GM19239 (cell line): ENCODE measurements at places on chromosomes 7 and 10.

GRCh38 chr7:96122746-96123145 lies 199.2 kb downstream of the SLC25A13 start:
- no peak for DNase-seq

GRCh38 chr7:18727115-18727870 lies 231.7 kb downstream of the HDAC9 start:
- DNase-seq = no peak

- no peak for DNase-seq
Measured at GRCh38 chr10:78859769-78860168, 209.0 kb upstream of the ZMIZ1 start.

DNA sequence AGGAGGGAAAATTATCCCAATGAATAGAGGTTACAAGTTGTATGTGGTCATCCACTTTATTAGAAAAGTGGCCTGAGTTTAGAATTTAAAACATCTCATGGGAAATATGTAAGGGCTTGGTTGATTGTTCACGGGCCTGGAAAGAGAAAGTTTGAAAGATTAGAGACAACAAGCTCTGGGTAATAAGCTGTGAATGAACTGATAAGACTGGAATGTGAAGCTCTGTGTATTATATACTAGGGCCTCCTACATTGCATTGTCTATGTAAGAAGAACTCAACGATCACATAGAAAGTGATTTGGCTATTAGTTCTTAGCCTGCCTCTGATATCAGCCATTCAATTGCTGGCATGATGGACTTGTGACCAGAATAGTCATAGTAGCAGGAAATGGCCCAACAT lies 199.2 kb upstream of the MAGI2 start:
- DNase-seq = no peak

GRCh38 chr10:29007748-29008610 lies 280.9 kb upstream of the LYZL1 start:
- DNase-seq = no peak

DNA sequence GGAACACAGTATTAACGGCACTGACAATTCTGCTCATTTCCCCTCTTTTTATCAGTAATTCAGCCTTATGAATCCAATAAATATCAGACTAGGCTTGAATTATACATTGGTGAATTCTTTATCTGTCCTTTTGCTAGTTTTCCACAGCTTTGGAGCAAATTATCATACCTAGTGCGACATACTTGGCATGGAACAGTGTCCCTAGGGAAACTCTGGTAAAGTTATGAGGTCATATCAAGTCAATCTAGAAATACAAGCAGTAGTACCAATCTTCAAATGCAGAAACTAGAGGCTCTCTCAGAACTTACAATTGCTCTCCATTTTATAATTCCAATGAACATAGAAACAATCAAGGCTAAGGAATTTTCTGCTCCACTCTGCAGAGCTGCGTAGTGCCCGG lies 449.3 kb upstream of the NPVF start:
- no peak for DNase-seq

DNA sequence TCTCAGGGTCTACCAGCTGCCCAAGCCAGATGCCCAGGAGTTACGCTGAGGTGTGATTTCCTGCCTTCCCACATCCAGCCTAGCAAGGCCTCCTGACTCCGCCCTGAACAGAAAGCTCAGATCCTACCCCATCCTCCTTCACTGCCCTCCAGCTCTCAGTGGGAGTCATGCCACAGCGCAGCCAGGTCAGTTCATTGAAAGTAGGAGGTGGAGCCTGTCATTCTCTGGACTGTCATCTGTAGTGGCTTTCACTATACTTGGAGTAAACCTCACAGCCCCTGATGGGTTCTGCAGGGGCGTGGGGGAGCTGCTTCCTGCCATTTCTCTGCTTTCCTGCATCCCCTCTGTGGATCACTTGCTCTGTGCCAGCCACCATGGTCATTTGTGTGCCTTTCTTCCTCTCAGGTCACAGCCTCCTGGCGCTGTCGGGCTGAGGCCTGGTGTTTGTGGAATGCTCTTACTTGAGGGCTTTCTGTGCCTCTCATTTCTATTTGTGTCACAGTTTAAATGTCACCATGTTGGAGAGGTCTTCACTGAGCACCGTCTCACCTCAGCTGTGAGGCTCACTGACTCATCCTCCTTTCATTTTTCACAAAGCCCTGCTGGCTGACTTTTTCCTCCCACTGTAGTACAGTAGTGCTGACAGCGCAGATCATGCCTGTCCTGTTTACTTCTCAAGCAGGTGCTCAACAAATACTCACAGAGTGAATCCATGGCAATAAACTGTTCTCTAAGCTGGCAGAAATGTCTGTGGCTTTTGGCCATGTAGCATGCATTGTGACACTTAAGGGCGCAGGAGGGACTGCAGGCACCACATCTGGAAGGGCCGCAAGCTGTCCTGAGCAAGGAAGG lies 61.0 kb upstream of the TMEM248 start:
- no peak for DNase-seq

GRCh38 chr10:1631282-1631681 lies 106.0 kb downstream of the ADARB2 start:
- DNase-seq = no peak

DNA sequence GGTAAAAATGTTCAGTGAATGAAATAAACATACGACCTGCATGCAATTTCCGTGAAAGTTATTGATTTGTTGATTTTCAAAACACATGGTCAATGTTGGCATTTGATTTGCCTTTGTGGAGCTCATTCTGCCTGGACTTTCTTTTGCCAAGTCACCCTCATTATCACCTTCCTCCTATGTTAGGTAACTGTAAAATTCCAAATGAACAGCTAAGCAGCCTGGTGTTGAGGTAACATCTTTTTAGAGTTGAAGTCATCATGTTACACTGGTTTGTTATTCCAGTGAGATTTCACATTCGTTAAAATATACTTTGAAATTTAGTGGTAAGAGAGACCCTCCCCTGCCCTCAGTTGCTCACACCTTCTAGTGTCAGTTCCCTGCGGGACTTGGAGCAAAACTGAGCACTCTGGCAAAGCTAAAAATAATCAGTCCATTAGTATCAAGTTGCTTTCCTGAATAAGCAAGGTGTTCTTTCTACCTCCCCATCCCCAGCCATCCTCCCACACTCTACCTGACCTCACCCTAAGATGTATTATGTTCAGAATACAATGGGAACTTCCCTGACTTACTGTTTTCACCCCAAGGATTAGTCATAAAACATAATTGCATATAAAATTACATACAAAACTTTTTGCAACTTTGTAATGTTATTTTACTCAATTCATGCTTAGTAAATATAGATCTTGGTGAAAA lies 283.3 kb upstream of the SEMA3A start:
- no peak for DNase-seq

DNA sequence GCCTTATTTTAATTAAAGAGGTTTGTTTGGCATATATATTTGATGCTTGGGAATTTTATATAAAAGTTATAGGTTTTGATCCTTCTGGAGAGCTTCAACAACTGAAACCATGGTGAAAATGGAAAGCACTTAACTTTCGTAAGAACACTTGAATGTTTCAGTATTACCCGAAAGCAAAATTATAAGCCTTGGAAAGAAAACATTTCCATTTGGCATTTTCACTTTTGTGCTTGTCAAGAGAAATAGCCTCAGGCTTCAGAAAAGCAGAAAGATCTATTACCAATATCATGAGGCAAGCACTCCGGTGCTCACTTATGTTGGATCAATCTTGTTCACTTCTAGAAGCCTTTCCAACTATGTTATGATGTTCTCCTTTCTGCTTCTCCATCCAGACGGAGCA lies 256.0 kb downstream of the TRIL start:
- no peak for DNase-seq

DNA sequence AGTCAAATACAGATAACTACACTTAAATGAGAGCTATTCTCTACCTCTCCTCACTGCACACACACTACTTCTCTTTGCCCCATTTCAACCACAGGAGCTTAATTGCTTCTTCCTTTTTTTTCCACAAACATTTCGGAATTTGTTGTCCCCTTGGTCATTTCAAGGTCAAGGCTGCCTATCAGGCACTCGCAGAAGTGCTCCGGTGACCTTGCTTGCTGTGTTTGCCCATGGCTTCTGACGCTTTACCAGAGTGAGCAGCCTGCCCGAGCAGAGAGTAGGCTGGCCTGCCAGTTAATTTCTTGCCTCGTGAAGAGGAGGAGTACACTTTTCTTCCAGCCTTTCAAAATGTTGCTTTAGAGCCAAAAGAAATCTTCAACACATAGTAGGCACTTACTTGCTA lies 297.1 kb upstream of the LRGUK start:
- DNase-seq = no peak

GRCh38 chr10:8054494-8055407 lies at the start of gene GATA3:
TSS of gene GATA3 (plus strand) at chr10:8054688. CDS start at chr10:8055656, 968 bp downstream.
- DNase-seq = peak; percentile 67

DNA sequence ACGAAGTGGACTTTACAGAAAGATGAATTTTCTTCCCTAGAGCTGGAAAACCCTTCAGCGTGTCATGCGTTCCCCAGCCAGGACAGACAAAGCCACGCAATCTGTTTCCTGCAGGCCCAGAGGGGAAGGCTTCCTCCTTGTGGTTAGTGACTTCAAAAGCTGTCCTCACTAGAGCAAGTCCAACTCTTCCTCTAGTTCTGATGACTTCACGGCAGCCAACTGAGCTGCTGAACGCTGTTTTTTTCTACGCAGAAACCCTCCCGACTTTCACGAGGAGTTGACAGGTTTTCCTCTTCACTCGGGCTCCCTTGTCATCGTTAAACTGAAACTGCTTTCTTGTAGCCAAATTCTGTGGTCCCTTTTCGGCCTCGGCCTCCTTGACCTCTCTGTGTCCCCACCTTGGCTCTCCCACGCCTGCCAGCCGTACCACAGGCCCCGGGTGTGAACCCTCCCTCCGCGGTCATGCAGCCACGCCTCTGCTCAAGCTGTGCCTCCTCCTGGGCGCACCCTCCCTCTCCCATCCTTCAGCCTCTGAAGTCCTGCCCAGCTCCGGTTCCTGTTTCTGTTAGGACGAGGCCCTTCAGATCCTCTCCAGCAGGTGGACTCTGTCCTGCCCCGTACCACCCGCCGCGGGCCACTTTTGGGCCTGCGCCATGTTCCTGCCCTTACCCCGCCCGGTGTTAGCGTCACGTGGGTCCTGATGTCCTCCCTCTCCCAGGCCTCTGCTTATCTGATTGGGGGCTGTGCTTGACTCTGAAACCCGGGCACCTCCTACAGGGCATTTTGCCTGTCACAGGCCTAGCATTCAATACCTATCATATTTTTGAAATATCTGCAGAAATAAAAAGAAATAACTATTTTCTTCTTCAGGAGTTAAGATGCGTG lies 39.3 kb downstream of the CUX1 start:
- peak; percentile 69 for DNase-seq

DNA sequence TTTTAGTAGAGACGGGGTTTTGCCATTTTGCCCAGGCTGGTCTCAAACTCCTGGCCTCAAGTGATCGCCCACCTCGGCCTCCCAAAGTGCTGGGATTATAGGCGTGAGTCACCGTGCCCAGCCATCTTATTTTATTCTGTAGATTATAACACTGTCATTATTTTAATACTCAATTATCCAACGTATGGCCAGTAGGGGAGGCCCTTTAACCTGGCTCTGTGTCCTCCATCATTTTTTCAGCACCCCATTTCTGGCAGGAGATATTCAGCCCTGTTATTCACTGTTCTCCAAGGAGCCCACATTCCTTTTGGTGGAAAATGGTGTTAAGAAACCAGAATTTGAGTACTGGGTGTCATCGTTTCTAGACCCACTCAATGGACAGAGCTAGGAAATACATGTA lies 31.5 kb downstream of the PDSS1 start:
- no peak for DNase-seq

GRCh38 chr7:151518105-151518946 lies 1.4 kb downstream of the RHEB start:
- DNase-seq = no peak

DNA sequence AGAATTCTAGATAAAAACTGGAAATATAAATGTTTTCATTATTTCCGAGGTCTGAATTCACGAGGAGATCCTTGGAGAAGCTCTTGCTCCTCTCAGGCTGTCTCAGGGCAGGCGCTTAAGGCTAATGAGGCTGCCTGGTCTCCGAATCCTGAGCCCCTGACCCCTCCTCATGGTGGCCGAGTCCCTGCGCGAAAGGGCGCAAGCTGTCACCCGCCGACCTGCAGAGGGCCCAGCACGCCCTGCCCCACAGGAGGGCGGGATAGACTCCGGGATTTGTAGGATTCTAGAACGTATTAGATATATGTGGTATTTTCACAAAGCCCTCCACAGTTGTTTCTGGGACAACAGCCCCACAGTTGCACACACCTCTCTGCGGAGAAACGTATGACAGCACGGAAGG lies 284.1 kb downstream of the ABCA13 start:
- DNase-seq = no peak

GRCh38 chr10:28072573-28072972 lies 73.7 kb upstream of the ODAD2 start:
- no peak for DNase-seq

GRCh38 chr7:8176370-8177081 lies 85.4 kb downstream of the ICA1 start:
- peak; percentile 36 for DNase-seq

DNA sequence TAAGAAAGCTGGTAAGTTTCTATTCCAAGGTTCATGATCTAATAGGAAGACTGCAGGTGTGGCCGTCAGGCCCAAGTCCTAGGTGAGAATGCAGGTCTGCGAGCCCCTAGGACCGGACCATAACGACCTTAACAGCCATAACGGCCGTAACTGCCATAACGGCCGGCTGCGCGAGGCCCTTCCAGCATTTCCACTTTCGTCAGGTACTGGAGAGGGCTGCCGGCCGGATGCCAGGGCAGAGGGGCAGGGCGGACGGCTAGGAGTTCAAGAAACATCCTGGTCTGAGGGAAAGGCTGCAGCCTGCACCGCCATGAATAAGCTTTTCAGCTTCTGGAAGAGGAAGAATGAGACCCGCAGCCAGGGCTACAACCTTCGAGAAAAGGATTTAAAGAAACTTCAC lies at the start of gene ANKRD7:
Gene ANKRD7 (plus strand): TSS at position 184 of the 400 bp plus-strand sequence. CDS start 127 bp downstream, at position 311.
- no peak for DNase-seq

DNA sequence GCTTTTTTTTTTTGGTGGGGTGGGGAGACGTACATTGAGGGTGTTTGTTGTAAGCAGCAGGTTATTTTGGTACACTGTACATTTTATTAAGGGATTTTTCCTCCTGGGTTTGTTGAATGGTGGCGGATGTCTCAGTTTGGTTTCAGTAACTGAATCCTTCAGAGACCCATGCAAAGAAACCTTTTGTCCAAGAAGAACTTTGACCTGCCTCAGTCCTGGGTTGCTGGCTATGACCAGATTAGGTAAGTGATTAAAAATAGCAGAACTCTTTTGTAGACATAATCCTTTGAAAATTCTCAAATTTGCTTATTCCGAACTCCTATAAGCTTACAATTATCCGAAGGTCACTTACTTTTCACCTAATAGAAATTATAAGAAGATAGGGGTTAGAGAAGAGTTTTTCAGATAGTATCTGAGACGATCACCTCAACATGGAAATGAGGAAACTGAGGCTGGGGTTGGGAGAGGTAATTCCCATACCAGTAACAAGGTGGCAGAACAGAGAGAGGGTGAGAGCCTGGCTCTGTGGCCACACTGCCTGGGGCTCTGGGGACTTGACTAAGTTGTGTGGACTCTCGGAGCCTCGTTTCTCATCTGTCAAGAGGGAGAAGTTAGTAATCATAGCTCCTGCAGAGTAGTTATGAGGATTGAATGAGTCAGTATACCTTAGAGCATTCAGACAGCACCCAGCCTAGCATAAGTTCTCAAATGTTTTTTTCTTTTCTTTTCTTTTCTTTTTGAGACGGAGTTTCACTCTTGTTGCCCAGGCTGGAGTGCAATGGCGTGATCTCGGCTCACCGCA lies 87.4 kb downstream of the CCNY start:
- DNase-seq = no peak
